A172 (cell line): ENCODE measurements at places on chromosomes 7 and 10. TPM values are rescaled to one million over a fixed set of nuclear protein-coding genes. Genes with fewer than 3 reads are reported as not detected.
A peak's percentile ranks its signal among the peaks of the same experiment; 100 is the strongest.

DNA sequence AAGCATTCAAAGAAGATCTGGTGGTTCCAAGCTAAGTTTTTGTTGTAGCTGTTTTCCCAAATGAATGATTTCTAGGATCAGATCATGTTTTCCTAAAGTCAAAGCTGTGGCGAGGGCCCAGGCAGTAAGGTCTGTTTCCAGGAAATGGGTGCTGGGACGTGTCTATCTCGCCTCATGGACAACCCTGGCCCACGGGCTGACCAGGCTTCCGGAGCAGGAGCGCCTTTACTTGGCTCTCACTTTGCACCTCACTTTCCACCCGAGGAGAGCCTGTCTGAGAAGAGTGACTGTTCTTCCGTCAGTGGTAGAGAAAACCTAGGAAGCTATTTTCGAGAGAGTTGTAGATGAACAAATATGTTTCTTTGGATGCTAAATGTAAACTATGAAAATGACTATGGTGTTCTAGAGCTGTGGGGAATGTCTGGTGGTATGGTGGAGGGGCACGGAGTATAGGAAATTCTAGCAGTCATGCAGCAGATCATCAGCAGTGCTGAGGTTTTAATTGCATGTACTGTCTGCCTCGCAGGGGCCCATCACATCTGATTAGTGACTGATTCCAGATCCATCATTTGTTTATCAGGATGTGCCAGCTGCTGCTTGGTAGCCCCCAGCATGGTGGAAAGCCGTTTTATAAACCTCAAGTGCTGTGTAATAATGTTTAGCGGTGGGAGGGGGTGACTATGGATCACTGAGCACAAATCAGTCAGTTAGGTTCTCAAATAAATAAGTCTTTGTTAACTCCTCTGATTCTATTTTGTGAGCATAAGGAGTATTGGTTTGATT, 66.6 kb downstream of the VWC2 start:
- DNase-seq: no peak

DNA sequence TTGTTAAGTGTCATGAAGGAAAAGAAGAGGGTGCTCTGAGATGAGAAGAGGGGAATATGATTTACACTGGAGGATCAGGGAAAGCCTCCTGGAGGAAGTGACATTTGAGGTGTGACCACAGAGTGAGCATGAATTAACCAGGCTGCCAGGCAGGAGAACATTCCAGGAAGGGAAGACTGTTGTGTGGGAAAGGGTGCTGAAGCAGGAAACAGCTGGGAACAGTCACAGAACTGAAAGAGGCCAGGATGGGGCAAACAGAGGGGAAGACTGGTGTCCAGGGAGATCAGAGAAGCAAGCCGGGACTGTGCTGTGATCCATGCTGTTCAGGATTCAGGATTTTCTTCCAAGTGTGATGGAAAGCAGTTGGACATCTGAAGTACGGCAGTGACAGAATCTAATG, 14.9 kb downstream of the HIPK2 start:
- DNase-seq: peak; percentile 49

DNA sequence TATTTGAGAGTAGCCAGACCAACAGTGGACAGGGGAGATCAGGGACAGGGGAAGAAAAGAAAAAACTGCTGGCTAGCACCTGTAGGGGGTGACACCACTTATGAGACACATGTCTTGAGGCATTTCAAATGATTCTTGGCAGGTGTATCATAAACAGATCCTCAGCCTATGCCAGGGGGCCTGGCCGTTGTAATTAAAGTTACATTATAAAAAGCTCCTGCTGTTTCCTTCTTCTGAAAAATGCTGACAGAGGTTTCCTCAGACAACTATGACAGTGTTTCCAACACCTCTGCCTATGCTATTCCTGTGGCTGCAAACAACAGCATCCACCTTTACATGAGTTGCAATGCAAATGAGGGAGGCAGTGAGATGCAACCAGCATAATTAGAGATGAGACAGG, 281.0 kb upstream of the PTER start:
- no peak for DNase-seq

- peak; percentile 81 for DNase-seq
Measured at GRCh38 chr7:47253650-47254080, 328.2 kb downstream of the TNS3 start.

Gene SP4
- 9.8 and 11.3 TPM in 2 replicates for total RNA-seq

Gene SRRM3
- total RNA-seq: 12.0 and 18.5 TPM in 2 replicates
